ENCODE measurements at places on chromosomes 2 and 18.
A peak's percentile ranks its signal among the peaks of the same experiment; 100 is the strongest.

DNA sequence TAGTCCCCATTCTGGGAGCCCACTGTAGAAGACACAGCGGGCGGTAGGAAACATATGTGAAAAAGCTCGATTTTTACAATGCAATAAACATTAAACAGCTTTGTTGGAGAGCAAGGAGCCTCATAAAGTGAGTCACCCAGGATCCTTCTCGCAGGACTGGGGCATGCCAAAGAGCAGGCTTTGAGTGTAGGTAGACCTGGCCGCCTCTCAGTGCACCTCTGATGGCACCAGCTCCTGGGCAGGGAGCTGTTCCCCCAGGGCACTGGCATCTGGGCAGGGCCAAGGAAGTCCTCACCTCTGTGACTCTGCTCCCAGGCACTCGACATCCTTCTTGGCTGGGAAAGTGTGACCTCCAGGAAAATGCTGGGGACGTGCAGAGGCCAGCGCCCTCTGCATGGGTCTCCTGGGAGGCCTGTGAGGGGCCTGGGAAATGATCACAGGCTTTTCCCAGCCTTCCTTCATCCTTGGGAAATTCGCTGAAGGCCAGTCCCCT is 94.2 kb downstream of the POLR1A start:
- DNase-seq: no peak

DNA sequence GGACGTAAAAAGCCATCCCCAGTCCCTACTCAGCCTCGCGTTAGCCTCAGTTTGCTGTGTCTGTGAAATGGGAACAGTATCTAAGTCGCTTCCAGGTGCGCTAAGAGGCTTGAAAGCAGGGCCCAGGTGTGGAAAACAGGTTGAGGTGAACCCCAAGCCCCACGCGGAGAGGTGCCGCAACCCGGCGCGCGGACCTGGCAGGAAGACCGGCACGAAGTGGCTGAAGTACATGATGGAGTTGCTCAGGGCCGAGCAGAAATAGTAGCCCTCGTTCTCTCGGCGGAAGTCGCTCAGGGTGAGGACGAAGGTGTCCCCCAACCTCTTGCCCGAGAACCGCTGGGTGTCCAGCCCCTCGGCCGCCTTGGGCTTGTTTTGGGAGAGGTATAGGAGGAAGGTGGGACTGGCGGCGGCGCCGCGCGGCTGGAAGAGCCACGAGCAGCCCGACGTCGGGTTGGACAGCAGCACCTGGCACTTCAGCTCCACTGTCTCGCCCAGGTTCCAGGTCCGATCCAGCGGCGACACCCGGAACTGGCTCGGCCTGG is 508 bp downstream of the CD8A start:
- no peak for DNase-seq

GRCh38 chr2:28544405-28544921 is 48.6 kb downstream of the PLB1 start:
- no peak for DNase-seq

DNA sequence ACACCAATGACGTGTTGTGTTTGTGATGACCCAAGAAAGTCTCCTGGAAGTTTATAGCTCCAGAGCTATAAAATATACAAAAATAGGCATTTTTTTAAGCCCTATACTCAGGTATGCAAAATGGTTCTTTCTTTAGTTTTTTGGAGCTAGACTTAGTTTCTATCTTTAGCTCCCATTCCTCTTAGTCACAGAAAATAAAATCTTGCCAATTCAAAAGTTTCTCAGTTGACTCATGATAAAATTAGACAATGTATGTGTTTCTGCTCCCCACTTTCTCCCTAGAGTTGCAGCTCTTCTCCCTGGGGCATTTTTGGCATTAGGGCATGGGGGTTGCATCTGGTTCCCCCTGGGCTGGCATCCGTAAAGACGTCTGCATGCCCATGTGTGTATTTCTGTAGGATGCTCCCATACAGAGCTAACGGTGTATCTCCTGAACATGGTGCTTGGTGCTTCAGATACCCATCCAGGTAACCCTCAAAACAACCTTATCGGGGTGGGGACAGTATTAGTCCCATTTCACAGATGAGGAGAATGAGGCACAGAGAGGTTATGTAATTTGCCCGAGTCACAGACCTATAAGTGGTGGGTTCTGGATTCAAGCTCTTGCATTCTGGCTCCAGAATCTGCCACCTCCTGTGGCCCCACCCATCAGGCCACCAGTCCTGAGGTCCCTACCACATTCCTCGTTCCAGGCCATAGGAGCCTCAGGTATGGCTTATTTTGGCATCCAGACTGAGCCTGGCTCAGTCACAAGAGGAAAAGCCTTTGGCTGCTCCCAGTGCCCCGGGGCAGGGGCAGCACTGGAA is 43.1 kb upstream of the ASAP2 start:
- no peak for DNase-seq

DNA sequence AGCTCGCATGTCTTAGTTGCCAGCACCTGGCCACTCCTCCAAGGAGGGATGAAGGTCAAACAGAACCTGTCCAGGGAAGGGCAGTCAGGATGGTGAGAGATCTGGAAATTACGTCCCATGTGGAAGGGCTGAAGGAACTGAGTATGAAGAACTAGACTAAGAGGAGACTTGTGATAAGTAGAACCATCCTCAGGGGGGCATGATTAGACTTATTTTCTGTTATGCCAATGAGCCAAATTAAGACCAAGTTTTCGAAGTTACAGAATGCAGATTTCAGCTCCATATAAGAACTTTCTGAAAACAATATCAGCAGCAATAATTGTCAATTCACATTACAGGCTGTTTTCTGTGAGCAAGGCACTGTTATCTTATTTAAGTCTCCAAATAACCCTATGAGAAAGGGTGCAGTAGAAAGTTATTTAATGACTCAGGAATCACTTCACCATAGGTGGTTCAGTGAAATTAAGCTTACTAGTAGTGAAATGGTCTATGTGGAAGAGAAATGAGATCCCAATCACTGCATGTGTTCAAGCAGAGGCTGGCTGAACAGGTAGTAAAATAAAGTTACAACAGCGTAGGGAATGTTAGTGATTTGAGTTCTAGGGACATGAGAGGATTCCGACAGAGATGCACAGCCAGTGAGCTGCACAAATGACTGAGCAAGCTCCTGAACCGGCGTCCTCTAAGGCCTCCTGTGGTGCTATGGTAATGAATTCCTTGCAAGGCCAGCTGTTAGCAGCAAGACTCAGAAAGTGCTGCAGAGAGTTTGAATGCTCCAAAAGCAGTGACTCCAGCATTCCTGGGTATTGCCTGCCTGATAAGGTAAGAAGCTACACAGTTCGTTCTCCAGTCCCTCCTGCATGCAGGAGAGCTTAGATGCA is 4.5 kb upstream of the DYM start:
- DNase-seq: peak; percentile 65

DNA sequence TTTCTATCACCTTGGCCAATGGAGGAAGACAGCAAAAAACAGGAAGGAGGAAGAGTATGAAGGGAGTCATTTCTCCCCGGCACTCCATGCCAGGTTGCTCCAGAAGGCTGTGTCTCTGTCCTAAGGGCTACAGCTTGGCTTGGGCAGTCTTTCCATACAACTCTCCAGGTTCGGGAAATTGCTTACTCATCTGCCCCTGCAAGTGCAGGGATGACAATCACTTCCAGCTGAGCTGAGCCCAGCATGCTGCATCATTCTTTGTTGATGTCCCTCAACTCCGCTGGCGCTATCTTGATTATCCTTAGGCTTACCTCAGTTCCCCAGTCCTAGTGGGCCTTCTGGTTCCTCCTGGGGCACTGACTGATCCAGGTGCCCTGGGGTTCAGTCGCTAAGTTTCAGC is 86.9 kb upstream of the COPS8 start:
- no peak for DNase-seq

- DNase-seq: no peak
Measured at GRCh38 chr2:132620115-132620514, 49.9 kb downstream of the LYPD1 start.

DNA sequence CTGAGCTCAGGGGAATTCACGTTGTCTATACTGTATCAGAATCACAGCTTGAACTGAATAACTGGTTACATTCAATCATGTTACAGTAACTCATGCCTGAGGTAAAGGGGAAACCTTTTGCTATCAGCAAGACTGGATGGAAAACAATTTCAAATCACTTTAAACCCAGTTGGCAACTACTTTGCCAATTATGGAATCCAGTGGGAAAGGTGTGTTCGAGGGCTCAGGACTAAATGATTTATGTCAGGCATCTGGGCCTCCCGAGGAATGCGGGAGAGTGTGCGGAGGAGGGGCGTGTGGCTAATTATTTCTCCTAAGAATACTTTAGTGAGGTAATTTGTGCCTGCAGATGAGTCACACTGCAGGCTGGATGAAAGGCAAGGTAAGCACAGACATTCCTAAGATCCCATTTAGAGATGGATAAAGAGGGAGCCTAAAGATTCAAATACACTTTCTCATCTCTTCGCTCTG is 100.1 kb downstream of the HRH4 start:
- DNase-seq: no peak

GRCh38 chr2:158187908-158188307 is 86.2 kb downstream of the UPP2 start:
- no peak for DNase-seq

DNA sequence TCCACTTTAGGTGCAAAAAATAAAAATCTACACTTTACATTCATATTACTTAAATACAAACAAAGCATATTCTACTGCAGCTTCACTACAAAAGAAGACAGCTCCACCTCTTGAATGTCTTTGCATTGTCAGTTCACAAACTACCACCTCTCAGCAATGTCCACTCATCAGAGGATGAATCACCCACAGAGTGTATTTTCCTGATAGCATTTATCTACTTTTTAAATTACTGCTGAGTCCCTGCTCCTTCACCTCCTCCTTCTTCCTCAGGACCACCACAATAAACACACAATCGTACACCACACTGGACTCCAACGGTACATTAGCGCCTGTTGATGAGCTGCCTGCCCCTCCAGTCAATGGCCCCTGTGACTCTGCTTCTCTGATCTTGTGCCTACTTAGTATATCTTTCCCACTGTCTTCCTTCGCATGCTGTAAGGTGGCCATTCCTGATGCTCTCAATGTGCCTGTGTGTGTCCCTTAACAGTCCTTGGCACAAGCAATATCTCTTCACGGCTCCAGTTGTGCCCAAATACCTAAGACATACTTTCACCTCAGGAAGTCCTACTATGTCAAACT is 120.9 kb downstream of the DHRS9 start:
- peak; percentile 3 for DNase-seq

DNA sequence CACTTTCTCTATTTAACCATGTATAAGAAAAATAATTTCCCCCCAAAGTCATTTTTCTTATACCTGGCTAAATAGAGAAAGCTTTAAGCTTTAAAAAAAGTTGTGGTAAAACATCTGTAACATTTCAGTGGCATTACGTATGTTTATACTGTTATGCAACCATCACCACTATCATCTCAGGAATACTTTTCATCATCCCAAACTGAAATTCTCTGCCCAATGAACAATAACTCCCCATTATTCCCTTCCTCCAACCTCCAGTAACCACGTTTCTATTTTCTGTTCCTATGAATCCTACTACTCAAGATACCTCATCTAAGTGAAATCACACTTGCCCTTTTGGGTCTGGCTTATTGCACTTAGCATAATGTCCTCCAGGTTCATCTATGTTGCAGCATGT is 1.7 kb upstream of the SLC3A1 start:
- no peak for DNase-seq

GRCh38 chr2:159185401-159186130 is 100.9 kb downstream of the WDSUB1 start:
- peak; percentile 34 for DNase-seq

- no peak for DNase-seq
Measured at GRCh38 chr2:241316825-241317224, 1.1 kb downstream of the SEPTIN2 start.

DNA sequence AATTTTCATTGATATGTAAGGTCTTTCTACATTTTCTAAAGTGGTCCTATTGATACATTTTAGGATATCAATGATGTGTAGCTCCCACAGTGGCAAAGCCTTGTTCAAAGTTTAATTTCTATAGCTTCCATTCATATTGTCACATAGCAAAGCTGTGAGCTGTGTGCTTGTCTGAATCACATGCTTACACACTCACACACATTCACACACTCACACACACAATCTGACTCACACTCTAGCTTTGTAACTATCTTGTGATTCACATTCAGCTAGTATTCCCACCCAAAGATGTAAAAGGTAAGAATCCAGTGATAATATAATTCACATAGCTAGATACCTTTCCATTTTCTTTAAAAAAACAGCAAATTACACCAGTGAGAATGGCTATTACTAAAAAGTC is 58.7 kb downstream of the MAPRE2 start:
- no peak for DNase-seq

DNA sequence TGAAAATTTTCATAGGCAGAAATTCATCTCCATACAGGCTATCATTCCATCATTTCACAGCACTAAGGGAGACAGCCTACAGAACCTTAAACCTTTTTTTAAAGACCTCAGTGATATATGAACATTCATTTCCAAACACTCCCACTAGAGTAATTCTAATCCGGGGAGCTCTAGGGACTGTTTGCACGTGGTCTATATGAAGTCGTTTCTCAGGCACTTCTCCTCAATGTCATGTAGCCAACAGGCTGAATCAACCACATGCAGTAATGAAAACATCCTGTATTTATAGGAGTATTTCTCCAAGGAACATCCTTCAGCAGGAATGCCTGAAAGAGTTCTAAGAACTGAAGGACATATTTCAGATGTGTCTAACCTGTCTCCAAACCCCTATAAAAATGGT is 97.3 kb upstream of the CREB1 start:
- no peak for DNase-seq

- no peak for DNase-seq
Measured at GRCh38 chr2:202014318-202014717, 19.3 kb upstream of the FZD7 start.

DNA sequence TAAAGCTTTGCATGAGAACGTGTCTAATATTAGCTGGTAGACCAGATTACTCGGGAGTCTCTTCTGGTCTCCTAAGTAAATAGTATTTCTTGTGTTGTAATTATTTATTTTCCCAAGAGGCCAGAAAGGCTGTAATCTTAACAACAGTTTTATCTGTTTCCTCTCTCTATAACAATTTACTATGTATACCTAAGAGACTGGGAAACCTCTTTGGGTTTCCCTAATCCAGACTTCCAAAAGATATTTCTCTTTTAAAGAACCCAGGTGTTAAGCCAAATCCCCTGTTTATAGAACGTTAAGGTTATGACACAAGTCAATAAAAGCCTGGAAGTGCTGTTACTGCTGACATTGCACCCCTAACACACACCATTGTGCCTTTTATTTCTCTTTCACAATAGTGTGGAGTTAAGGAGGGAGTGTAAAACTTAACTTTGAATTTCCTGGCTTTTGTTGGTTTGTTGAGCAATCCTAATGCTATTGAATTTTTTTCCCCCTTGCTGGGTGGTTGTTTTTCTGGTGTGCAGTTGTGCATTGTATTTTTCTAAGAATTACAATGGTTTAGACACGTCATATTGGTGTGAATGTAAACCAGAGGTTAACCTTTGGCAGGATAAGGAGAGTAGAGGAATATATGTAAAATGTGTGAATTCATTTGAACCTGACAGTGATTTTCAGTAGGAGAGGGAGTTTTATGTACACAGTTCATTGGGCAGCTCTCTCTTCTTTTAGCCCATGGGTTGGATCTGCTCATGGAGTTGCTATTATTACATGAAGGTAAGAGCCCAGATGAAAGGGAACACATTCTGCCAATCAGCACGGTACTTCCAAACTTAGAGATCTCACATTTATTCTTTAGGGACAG is 192.8 kb downstream of the MTX2 start:
- no peak for DNase-seq

GRCh38 chr18:58562999-58563667 is 65.8 kb downstream of the ALPK2 start:
- DNase-seq: no peak

GRCh38 chr18:28382215-28382879 is 205.4 kb upstream of the CDH2 start:
- DNase-seq: no peak

All from OCI-M1 (cell line).